ENCODE measurements at places on chromosomes 12 and 14.

- no peak for DNase-seq
These were observed 118.6 kb downstream of the SMOC1 start for GRCh38 chr14:69997849-69998248.

DNA sequence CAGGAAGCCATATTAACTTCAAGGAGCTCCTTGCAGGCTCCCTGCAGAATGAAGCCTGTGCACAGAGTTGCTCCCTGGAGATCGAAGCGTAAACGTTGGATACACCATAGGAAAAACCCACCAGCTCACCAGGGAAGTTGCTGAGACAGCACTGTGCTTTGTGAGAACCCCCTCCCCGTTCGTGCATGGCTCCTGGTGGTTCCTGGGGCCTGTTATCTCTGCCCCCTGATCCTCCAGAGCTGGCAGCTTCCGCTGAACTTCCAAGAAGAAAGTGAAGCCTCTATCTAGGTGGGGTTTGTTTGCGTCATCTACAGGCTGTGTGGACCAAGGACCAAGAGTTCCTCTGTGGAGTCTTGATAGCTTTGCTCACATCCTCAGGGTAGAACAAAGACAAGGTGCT, 2.4 kb upstream of the CCDC85C start:
- no peak for DNase-seq

- no peak for DNase-seq
These were observed 938.8 kb upstream of the FBXO33 start for GRCh38 chr14:40371011-40371410.

- DNase-seq, result no peak
These were observed 72.3 kb upstream of the TMX1 start for GRCh38 chr14:51167587-51168214.

DNA sequence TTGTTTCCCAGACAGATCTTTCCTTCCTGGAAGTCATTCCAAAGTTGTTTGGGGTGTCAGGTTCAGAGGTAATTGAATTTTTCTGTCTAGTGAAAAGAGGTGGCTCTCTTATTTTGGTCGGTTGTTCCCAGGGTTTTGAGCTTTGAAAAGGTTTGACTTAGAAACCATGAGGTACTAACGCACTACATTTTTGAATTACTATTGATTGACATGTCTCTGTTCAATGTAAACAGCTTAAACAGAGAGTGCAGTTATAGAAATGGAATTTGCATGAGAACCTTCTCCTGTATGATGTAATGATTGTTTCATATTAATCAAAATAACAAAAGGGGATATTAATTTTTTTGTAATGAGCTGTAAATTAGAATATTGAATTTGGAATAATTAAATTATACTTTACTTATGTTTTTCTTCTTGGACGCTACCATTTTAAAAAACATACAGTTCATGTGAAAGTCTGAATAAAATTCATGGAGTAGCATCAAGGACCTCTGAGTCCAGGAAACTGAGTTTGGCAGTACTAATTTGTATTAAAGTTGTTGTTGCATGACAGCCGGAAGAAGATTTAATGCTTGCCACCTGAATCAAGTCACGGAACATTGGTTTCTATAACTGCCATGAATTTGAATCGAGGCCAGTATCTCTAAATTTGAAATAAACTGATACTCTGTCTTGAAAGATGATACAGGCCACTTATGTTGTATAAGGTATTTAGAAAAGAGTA, 41.7 kb downstream of the NPAS3 start:
- DNase-seq, result no peak

GRCh38 chr12:83985084-83985483, 927.5 kb downstream of the SLC6A15 start:
- no peak for DNase-seq

DNA sequence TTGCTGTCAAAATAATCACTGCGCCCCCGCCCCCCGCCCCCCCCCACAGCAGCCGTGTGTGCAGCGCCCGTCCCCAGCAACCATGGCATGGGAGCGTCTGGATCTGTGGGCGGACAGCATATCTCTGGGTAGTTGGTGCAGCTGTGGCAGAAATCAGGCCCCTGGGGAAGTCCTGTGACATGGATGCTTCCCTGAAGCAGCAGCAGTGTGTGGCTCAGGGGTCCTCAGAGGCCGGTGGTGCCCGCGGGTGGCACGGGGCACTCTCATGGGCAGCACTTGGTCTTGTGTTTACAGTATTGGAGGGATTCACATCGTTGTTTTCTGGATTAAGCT, 19.2 kb downstream of the XRCC3 start:
- DNase-seq, result no peak

- DNase-seq, result no peak
These were observed 34.1 kb upstream of the KLHDC2 start for GRCh38 chr14:49733836-49734235.

DNA sequence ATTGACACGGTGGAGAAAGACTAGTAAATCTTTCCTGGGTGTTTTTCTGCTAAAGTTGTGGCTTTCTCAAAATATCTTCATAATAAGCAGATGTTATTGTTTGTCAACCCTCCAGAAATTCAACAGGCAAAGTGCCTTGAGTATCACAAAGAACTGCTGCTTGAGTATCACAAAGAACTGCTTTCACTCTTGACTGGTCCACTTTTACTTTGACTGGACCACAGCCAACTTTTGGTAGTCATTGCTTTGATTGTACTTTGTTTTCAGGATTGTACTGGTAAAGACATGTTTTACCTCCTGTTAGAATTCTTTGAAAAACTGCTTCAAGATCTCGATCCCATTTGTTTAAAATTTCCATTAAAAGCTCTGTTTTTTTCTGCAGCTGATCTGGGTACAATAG, 62.6 kb downstream of the PDZRN4 start:
- DNase-seq, result no peak

- DNase-seq, result no peak
These were observed 51.6 kb downstream of the DERA start for GRCh38 chr12:15962760-15963159.

GRCh38 chr14:105042813-105043212, 21.9 kb upstream of the CDCA4 start:
- DNase-seq, result no peak

DNA sequence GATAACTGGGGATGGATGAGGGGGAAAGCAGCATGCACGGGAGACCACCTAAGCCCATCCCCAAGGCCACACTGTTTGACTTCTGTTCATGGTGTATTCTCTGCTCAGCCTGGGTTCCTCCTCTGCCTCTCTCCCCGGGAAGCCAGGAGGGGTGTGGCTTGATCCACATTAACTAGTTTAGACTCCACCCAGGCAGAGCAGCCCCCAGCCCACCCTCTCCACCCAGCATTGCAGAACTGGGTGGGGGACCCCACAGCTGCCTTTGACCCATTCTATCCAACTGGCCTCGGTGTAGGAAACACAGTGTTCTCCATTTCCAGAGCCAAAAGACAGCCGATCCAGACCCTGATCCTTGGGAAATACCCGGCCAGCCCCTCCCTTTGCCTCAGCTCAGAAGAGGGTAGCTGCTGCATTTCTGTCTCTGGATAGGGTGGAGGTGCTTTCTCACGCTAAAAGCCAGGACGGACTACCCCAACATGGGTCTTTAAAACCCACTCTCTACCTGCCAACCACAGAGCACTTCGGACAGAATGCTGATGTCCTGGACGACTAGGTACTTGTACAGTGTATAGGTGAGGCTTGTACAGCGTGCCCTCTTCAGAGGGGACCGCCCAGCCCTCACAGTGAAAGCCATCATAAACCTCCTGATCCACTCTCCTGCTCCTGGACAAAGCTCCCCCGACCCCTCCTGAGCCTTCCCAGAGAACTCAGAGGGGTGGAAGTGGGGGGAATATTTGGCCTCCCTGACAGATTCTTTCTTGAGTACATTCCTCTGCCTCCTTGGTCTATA, 9.4 kb downstream of the SPRYD3 start:
- no peak for DNase-seq

Data from activated naive CD4-positive, alpha-beta T cell (primary cell).